ENCODE measurements at places on chromosomes 3 and 15.

DNA sequence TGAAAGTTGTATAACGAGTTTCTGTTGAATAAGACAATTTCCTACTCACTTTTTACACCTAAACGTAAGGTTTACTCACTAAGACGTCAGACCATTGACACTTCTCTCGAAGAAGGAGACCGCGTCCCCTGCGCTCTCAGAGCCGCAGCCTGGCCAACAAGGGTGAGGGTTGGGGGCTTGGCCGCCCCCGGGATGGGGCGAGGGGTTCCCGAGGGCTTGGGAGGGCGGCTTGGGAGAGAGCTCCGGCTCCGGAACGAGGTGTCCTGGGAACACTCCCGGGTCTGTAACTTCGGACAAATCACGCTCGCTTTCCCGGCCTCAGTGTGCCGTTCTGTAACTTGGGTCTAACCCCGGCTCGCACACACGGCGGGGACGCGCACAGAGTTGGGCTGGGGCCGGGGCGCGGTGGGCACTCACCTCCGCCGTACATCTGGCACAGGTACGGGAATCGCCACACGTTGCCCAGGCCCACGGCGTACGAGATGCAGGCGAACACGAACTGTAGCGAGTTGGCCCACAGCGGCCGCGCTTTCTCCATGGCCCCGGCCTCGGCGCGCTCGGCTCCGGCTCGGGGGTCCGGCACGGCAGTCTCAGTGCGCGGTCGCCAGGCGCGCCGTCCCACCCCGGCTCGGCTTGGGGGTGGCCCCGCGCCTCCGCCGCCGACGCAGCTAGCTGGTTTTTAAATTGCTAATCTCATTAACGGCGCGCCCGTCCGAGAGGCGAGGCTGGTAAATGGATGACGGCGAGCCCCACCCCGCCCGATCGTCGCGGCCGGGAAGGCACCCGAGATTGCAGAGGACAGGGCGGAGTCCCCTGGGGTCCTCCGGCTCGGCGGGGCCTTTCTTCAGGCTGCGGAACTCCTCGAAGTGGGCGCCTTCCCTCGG lies at the start of gene SLC6A20:
Gene SLC6A20, minus strand, starts transcription at position 655 of the 884 bp plus-strand sequence. Its CDS starts 117 bp downstream, at position 538.
- no peak for DNase-seq

DNA sequence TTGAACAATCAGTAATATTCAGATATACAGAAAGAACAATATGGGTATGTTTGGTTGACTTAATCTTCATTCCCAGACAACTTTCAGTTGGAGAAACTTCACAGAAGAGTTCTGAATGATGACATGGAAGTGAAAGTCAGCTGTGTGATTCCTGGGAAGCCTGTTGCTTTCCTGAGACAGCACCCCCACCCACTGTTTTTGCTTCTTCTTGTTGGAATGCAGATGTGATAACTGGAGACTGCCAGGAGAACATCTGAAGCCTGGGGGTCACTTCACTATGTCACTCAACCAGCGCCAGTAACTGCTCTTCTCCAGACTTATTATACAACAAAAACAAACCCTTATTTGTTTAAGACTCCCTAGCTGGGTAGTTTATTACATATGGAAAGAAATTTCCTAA lies 599.4 kb downstream of the ZIC1 start:
- no peak for DNase-seq

- no peak for DNase-seq
Observed at GRCh38 chr15:81270781-81271491, 53.0 kb downstream of the STARD5 start.

DNA sequence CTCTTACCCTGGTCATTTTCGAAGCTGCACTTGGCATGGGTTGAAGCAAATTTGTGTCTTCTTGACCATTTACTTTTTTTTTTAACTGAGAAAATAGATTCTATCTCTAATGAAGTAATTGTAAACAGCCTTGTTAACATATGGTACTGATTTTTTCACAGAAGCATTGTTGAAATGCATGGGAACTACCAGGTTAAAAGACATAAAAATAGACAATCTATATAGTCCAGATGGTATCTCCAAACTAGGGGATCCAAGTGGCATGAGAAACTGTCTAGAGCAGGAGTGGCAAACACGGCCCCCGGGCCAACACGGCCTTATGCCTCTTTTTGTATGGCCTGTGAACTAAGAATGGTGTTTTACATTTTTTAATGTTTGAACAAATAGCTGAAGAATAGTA lies 41.9 kb downstream of the CACNA1D start:
- no peak for DNase-seq

DNA sequence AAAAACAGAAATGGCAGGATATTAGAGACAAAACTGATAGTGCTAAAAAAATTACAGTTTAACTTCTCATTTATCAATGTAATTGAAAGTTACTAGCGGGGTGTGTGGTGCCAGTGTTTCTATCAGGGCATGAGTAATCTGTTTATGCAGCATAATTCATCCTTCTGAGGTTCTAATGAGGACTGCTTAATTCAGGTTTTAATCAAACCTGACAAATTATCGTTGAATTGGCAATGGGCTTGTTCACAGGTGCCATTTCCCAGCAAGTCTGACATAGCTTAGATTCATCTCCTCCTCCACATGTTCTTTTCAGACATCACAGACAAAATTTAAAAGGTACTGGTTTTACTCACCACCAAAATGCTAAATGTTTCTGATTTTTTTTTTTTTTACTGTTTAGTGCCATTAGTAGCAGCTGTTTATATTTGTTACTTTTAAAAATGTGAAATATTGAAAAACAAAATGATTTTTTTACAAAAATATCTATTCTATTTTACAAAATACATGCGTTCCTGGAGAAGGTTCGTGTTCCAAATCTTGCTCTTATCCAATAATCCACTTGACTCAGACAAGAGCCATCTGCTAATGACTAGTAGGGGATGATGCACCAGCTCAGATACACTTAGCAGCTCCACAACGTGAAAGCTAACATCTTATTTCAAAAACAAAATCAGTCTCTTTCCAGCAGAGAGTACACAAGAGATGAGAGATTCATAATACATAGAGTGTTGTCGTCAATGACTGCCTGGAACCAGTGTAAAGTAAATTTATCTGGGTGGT lies 447.7 kb upstream of the DPPA4 start:
- DNase-seq: no peak

- no peak for DNase-seq
Observed at GRCh38 chr3:171543759-171544300, 83.6 kb upstream of the TNIK start.

DNA sequence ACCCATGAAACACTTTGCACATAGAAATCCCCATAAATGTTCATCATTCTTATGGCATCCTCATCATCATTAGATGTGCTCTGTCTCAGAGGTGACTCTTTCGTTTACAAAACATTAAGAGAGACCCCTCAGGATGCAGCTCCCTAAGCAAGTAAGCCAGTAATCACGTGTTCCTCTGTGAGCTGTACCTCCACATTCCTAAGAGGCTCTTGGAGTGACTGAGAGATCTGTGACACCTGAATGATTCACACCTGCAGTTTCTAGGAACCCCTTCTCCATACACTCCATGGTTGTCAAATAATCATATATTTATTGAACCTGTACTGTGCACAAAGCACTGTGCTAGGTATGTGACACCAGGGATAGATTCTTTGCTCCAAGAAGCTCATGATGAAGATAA lies 602.4 kb downstream of the UNC13C start:
- DNase-seq: no peak

DNA sequence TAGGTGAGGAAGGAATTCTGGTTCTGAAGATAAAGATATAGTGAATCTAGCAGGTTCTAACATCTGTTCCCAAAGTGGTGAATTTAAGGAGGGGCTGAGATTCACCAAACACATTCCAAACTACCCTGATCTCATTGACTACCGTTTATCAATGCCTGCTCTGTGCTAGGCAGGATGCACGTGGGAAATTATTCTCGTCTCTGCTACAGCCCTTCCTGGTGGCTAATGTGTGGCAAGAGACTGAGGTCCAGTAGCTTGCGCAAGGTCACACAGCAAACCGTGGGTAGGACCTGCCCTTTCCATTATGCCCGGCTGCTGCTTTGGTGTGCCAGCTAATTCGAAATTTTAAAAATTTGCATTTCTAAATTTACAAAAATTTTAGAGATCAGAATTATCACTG lies 209.5 kb upstream of the TRIM42 start:
- no peak for DNase-seq

DNA sequence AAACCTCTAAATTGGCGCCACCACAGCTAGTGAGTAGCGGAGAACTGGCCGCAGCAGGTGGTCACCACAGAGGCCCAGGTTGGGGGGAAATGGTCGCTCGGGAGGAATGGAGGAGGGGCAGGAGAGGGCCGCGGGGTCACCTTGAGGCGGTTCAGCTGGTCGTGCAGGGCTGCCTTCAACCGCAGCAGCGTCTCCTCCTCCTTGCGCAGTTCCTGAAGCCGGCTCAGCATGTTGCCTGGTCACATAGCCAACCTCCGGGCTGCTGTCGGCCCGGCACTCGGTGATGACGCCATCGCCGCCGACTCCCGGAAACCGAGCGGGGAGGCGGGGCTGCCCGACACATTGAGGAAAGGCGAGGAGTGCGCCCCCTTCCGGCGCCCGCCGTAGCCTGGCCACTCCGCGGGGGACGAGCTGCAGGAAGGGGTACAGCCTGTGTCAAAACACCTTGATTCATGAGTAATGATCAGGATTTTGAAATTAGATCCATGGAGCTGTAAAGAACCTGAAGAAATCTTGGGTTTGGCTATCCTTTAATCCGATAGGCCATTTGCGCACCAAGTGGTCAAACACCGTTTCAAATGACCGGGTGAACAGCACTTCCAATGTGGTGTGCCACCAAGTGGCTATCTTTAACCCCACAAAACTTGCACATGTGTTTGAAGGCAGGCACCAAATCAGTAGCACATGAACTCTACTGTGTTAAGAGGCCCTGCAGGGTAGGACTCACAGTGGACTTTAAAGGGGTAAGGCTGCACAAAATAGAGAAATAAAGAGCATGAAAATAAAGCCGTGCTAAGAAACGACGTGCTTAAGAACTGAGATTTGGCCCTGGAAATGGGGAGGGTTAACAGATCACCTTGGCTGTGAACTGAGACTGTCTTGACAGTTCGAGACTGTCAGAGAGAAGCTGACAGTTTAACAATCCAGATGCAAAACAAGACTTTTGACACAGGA lies at the start of gene SNAPC5:
Gene SNAPC5, minus strand, starts transcription at position 261 of the 954 bp plus-strand sequence. Its CDS starts 31 bp downstream, at position 230.
- DNase-seq: peak; percentile 91

DNA sequence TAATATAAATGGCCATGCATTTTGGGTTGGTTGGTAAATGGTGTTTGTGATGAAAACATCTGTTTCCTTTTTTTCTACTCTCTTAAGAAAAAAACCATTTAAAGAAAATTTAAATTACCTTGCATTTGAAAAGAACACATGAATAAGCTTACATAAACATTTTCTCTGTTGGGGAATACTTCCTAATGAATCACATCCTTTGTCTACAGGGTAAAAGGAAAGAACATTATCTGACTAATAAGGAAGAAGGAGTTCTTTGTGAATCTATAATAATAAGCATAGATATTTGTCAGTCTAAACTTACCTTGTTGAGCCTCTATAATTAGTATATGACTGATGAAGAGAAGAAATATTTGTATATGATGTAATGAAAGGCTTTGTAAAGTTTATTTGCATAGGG lies 254.1 kb upstream of the ZNF717 start:
- no peak for DNase-seq

GRCh38 chr15:99605490-99605931 lies 39.7 kb downstream of the MEF2A start:
- DNase-seq: no peak

Data from AG08396 (cell line).